Stimulated activated CD8-positive, alpha-beta memory T cell treated with anti-CD3 and anti-CD28 coated beads, Interleukin-7, amount 100 ng/mL, for 48 hours (primary cell): ENCODE measurements at places on chromosomes 13 and 19.
A peak's percentile ranks its signal among the peaks of the same experiment; 100 is the strongest.

DNA sequence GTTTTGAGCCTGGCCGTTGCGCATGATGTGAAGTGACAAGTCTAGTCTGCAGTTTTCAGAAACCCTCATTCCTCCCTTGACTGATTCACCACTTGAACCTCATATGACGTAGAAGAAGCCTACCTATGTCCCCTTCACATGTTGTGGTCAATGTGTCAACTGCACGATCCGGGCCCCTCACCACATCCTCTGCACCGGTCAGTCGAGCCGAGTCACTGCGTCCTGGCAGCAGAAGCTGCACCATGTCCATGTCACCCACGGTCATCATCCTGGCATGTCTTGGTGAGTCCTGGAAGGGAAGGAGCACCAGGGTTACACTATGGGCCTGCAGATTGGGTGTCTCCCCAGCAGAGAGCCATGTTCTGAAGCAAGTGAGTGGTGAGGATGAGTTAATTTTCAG, at the start of gene KIR2DL4:
KIR2DL4 (plus strand) TSS at position 201 of the 400 bp plus-strand sequence; CDS start at position 243, 42 bp downstream.
- peak; percentile 15 for DNase-seq

DNA sequence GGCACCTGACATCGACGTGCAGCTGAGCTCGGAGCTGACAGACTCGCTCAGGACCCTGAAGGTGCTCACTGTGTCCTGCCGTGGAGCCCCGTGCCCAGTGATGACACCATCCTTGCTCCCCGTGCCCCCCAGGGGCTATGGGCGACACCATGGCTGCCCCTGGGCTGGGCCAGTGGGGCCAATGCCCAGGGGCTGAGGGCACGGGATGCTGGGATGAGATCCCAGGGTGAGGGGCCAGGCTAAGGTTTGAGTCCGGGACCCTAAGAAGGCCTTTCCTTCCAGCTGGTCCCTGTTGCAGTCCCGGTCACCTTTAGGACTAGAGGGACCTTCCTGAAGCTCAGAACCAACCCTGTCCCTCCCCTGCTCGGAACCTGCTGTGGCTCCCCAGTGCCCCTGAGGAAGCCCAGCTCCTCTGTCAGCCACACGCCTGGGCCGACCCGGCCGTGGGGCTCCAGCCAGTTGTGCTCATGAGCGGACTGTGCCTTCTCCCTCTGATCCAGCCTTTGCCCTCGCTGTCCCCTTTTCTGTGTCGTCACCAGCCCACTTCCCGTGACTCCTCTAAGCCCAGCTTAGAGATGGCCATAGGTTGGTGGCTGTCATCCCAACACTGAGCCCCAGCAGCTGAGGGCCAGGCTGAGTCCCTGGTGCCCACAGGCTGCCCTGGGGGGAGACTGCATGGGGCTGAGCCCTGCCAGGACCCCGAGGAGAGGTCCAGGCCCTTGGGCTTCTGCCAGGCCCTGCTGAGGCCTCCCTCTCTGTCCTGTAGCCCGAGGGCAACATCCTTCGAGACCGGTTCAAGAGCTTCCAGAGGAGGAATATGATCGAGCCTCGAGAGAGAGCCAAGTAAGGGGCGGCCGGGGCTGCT, 10.6 kb downstream of the NOP53 start:
- no peak for DNase-seq

GRCh38 chr13:77544758-77545338, 9.3 kb downstream of the SCEL start:
- DNase-seq = no peak

DNA sequence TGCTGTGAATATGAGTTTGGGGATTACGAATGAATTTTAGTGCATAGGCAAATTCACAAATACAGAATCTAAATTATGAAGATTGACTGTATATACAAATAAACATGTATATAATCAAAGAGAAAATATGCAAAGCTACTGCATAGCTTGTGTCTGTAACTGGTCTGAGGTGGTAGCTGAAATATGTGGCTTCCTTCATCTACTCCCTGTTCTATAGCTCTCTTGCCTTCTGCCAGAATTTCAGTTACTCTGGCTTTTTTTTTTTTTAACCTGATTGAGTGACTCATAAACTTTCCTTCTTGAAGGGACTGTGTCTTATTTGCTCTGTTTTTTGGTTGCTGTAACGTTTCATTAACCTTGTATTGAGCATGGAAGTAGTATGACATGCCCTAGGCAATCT, 26.6 kb downstream of the DNAJC3 start:
- DNase-seq = no peak

DNA sequence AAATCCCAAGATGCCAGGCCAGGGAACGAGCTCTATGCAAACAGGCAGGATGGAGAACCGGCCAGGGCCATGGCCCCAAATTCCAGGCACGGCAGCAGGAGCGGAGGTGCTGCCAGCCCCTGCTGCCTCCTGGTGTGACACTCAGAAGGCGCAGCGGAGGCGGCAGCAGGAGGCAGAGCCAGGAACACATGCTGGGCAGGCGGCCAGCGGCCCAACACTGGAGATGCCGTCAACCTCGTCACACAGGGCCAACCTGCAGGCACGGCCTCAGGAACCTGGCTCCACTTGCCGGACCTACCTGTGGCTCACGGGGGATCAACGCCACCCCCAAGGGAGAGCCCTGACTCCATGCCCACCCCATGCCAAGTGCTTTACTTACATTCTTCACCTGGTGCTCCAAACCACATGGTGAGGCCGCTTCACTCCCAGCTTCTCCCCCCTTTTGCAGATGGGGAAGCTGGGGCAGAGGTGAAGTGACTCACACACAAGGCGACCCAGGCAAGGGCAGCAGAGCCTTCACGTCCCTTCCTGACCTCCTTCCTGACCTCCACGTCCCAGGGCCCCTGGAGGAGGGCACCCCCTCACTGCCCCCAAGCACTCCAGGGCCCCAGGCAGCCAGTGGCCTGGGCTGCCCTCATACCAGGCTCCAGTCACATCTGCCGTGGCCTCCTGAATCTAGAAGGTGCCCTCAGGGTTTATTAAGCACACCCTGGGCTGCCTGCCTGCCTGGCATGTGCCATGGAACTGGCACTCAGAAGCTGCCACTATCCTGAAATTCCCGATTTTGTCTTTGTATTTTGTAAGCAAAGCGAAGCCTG, 43.5 kb downstream of the GGACT start:
- no peak for DNase-seq

GRCh38 chr19:7643031-7643415, 6.1 kb downstream of the STXBP2 start:
- DNase-seq = no peak

GRCh38 chr13:102980331-102980982, 85.8 kb downstream of the SLC10A2 start:
- no peak for DNase-seq

GRCh38 chr13:60152114-60152513, 11.6 kb downstream of the DIAPH3 start:
- no peak for DNase-seq

- DNase-seq = no peak
Observed at GRCh38 chr19:23071147-23071511, 45.7 kb upstream of the ZNF730 start.

GRCh38 chr19:6723108-6723618, 2.7 kb upstream of the C3 start:
- no peak for DNase-seq

GRCh38 chr19:49425922-49426592, 869 bp downstream of the GFY start:
- DNase-seq = no peak

DNA sequence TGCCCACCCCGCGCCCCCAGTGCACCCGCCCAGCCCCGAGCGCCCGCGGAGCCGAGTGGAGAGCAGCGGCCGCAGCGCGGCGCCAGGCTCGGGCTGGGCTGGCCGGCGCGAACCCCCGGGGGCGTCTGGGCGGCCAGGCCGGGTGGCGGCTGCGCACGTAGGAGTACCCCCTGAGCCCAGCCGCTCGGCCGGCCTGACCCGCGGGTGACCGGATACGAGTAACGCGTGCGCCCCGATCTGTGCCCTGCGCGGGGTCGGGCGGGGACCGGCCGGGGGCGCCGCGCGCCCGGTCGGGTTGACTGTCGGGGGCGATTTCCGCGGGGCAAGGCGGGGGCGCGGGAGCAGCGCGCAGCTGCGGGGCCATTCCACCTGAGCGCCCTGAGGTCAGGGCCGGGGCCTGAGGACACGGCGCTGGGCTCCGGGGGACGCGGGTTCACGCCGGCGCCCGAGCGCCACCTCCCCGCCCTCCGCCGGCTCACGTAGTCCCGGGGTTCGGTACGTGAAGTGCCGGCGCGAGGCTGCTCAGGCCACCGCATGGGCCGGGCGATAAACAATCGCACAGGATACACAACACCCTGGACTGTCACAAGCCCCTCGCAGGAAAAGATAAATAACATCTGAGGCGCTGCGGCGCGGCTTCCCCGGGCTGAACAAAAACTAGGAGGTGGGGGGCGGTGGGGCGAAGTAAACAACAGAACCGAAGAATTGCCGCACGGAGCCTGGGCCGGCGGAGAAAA, 37.6 kb upstream of the FLT1 start:
- DNase-seq = no peak

DNA sequence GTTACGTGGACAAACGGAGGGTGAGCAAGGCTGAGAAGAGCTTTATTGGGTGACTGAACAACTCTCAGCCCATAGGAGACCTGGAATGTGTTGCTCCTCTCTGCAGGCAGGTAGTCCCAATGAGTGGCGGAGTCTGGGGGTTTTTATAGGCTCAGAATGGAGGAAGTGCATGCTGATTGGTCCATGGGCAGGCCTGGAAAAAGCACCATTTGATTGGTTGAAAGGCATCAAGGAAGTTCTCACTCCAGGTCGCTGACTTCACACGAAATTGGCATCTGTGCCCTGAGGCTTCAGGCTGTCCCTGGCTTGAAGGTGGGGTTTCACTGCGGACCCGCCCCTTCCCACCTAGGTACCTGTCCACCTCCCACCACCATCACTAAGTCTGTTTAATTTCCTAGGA, 65.4 kb downstream of the SPATA13 start:
- DNase-seq = no peak

GRCh38 chr13:43397111-43397510, 373.7 kb downstream of the DNAJC15 start:
- DNase-seq = no peak

DNA sequence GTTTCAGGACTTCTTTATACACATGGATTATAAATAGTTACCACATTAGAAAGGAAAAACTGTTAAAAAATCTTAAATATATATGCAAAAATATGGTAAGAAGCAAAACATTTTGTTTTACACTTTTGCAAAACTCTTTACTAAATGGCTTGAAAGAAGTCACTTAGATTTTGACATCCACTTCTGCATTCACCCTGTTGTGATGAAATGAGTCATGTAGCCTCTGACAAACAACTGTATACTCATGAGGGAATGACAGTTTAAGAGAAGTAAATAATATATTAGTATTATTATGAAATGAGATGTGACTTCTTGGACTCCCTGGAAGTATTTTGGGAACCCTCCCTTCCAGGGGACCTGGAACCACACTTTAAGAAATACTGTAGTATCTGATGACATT, 275.6 kb downstream of the DACH1 start:
- DNase-seq = no peak

GRCh38 chr13:85512421-85512820, 286.8 kb downstream of the SLITRK6 start:
- no peak for DNase-seq

DNA sequence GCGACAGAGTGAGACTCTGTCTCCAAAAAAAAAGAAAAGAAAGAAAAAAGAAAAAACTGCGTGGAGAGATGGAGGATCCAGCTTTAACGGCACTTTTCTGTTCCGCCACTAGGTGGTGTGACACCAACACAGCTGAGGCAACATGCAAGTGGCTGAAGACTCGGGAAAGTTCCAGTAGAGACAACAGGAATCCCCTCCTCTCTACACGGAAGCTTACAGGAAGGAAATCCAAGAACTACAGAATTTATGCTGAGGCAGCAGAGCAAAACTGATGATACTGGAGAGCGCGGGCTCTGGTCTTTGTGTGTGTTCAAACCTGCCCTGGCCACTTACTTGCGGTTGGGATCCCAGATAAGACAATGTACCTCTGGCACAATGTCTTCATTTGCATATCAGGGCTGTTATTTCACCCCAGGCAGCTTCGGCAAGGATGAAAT, 9.9 kb downstream of the RANBP3 start:
- peak; percentile 34 for DNase-seq

GRCh38 chr19:50750010-50750409, 20.3 kb upstream of the GPR32 start:
- no peak for DNase-seq

DNA sequence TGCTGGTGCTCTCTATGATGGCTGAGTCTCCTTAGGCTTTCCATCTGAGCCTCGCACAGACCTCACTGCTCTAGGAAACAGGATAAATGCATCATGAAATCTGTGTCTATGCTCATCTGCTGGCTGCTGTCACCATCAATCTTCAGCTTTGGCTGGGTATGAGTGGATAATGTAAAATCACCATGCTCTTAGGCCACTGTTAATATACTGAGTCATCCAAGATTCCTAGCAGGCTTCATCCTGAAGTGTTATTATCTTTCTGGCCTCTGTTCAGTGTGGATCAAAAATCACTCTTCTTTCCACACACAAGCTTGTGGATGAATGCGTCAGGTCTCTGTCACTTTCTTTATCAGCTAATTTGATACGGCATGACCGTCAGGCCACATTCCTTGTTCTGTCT, 317.4 kb downstream of the NALCN start:
- DNase-seq = no peak

DNA sequence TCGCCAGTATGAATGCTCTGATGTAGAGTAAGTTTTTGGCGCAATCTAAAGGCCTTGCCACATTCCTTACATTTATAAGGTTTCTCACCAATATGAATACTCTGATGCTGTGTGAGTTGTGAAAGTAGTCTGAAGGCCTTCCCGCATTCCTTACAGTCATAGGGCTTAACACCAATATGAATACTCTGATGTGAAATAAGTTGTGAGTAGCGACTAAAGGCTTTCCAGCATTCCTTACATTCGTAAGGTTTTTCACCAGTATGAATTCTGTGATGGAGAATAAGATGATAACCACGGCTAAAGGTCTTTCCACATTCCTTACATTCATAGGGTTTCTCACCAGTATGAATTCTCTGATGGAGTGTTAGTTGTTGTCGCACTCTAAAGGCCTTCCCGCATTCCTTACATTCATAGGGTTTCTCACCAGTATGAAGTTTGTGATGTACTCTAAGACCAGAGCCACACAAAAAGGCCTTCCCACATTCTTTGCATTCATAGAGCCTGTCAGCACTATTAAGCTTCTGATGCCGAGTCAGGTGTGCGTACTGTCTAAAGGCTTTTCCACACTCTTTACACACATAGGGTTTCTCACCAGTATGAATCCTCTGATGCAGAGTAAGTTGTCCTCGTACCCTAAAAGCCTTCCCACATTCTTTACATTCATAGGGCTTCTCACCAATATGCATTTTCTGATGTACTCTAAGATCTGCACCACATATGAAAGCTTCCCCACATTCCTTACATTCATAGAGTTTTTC, 14.1 kb upstream of the ZFP14 start:
- no peak for DNase-seq

- no peak for DNase-seq
Observed at GRCh38 chr13:51955281-51955771, 55.9 kb downstream of the ATP7B start.
